ENCODE measurements at places on chromosomes 5 and 9.
A peak's percentile ranks its signal among the peaks of the same experiment; 100 is the strongest.

- DNase-seq, result no peak
Measured at GRCh38 chr5:35815089-35815936, 41.4 kb upstream of the IL7R start.

GRCh38 chr5:154174091-154174490 lies 16.4 kb upstream of the GALNT10 start:
- DNase-seq, result no peak

DNA sequence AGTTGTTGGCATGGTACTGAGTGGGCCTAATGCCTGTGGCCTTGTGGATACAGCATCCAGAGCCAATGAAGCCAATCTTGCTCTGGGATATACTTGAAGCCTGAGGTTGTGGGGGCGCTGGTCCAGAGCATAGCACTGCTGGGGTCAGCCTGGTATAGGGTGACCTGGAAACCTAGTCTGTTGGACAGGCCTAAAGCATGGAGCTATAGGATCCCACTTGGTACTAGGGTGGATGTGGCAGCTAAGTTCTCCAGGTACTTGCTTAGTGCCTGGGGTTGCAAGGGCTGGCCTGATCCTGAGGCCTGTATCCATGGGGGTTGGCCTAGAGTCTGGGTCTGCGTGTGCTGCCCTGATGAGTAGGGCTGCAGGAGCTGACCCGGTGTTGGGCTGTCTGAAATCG lies 1168.2 kb upstream of the C9orf72 start:
- DNase-seq, result no peak

DNA sequence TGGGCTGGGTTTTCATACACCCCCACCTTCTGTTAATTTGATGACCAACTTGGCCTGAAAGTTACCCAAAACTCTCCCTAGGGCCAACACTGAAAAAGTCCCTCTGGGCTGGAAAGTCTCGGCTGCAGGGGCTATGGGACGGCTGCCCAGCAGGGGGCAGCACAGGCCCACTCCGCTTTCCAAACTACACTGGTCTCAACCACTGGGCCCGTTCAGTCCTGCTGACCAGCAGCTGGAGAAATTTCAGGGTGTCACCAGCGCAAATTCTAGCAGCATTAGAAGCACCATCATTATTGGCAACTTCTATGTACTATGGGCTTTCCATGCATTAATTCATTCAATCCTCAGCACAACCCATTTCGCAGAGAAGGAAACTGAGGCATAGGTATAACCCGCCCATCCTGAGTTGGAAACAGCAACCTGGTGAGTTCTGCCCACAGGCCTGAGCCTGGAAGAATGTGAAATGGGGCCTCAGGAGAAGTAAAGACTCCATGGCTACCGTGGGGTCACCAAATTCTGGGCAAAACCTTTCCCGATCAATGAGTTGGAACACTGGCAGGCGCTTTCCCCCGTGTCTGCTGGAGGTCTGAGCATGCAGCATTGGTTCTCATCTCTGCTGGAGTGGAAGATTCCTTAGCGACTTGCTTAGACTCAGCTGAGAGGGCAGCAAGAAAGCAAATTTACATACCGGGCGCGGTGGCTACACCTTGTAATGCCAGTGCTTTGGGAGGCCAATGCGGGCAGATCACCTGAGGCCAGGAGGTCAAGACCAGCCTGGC lies 9.7 kb downstream of the ORM2 start:
- no peak for DNase-seq

- no peak for DNase-seq
Measured at GRCh38 chr9:34802916-34803315, 93.0 kb upstream of the CCL21 start.

DNA sequence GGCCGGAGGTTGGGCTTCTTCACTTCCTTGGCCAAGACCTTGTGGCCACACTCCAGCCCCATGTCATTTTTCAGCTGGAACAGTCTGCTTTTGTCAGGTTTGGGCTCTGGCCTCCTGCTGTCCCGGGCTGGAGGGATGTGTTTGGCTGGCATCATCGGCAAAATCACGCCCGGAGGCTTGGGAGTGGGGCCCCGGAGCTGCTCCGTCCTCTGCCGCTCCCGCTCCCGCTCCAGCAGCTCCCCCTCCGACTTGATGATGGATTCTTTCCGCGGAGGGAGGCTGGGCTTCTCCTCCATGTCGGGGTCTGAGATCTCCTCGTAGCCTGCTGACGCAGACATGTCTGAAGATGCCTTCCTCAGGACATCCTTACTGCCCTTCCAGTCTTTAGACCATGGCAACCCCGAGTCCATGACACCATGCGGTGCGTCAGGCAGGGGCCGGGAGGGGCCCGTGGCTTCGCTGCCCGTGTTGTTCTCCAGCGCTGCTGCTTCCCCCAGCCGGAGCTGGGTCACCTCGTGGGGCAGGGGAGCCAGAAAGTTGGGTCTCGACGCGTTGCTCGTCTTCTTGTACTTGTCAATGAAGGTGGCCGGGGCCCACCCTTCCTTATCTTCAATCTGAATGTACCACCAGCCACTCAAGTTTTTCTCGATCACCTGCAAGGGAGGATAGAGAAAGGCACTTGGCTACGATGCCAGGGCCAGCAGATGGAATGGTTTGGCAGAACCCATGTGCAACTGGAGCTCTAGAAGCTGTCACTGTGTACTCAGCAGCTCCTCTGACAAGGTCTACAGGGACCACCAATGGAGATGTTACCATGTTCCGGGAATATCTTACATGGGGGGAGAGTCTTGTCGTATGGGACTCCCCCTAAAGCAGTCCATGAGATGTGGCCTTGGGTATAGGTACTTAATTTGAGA lies 56.0 kb upstream of the UBTD2 start:
- no peak for DNase-seq

DNA sequence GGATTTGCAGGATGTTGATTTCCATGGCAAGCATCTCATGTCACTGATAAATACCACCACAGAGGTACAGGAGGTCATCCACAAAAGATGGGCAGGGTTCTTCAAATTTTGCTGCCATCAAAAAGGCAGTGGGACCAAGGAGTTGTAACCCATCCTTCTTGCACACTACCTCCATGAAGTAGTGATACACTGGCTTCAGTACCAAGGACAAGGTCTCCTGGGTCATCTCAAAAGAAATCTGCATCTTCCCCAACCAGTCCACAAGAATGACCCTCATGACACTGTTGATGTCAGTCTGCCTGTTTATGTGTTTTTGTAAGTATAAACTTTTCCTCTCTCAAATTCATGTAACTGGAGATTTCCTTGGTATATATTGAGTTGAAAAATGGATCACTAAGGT lies 298.2 kb downstream of the CDH9 start:
- DNase-seq, result no peak

- DNase-seq, result peak; percentile 24
Measured at GRCh38 chr5:54835647-54836046, 149.7 kb downstream of the ESM1 start.

GRCh38 chr5:142544071-142544753 lies 141.7 kb downstream of the FGF1 start:
- DNase-seq, result no peak

DNA sequence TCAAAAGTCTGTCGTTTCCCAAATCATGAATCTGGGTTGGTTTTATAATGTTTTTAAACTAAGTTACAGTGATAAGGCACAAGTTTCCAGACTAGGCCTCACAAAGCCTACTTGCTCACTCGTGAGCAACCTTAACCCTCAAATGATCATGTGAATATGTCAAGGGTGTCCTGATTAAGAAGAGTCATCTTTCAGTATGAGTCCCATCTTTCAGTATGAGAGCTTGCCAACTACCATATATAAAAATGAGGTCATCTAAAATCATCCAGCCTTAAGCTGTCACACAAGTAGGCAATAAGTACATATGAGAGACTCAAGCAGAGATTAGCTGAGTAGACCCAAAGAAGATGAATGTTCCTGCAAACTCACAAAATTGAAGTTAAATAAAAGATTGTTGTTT lies 668.4 kb upstream of the FAM174A start:
- DNase-seq, result no peak

DNA sequence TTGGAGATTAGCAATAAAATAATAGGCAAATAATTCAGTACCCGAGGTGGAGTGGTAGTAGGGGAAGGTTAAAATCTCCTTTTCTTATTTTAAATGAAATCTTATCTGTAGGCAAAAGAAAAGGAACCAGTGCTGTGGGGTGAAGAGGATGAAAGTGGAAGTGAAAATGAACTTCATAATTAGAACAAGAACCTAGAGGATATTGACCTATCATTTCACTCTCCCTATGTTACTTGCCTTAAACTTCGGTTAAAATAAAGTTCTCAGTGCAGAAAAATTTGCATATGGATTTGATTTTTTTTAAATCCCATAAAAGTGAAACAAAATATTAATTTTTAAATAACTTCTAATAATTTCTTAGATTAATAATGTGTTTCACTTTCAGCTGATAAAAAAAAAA lies 1094.9 kb upstream of the C9orf72 start:
- no peak for DNase-seq

DNA sequence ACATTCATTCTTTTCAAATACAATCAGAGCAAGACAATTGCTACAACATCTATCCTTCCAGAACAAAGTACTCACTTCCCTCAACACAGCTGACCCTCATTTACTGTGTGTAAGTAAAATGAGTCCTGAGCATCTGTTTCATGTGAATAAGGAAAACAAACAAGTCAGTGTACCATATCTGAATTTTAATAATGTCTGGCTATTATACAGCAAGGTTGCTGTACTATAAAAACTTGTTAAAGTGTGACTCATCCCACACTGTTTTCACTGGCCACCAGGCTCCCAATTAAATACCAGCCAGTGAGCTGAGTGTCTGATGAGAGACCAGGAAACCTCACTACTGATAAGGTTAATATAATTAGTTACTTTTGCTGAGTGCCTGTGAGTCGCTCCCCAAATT lies 339.8 kb downstream of the AGTPBP1 start:
- DNase-seq, result no peak

All from skeletal muscle cell (primary cell).